ENCODE measurements at places on chromosomes 16 and 17.

DNA sequence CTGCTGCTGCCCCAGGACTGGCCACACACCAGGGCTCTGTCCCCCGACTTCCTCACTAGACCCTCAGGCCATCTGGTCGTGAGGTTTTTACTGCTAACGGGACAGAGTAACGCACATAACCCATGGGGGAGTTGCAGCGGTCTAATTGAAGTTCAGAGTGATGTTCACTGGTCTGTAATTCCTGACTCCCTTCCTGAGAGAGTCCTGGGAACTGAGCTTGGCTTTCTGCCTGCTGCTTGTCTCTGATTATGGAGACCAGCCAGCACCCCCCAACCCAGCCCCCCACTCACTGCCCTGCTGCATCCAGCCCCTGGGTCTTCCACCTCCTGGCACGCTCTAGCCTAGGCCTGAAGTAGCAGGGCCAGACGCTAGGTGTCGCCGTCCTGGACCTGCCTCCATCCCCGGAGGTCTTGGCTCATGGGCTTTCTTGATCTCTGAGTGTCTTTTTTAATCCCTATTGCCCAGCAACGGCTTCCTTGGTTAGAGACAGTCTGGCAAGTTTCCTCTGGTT lies 192.9 kb downstream of the CCDC182 start:
- DNase-seq, result peak; percentile 98

DNA sequence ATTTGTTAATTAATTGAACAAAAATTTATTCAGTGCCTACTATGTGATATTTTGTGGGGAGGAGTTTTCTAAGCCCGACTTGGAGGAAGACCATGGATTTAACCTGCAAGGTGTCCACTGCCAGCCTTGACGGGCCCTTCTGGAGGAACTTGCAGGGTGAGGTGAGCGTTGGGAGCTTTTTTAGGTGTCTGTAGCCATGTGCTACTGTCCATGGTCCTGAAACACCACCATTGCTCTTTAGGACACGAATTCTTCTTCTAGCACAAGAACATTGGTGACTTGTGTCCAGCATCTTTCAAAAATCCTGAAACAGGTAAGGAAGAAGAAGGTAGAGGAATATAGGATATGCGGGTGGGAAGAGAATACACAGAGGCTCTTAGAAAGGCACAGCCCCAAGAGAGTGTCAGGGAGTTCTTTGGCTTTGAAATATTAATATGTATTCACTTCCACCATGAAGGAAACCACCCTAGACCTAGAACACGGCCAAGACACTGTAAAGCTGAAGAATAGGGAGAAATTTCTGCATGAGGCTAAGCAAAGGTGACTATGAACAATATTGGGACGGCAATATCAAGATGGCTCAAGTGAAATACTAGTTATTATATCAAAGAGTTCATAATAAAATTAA lies 27.9 kb upstream of the OR4D1 start:
- DNase-seq, result peak; percentile 25

- no peak for DNase-seq
Observed at GRCh38 chr17:81080019-81080418, 45.1 kb downstream of the BAIAP2 start.

- no peak for DNase-seq
Observed at GRCh38 chr16:81558444-81559175, 114.0 kb downstream of the CMIP start.

- DNase-seq, result peak; percentile 98
Observed at GRCh38 chr17:1627982-1628855, at the start of gene SLC43A2. Gene SLC43A2, minus strand, starts transcription at chr17:1628834. Its CDS starts 960 bp downstream, at chr17:1627874.

- DNase-seq, result no peak
Observed at GRCh38 chr16:1580956-1581355, 30.9 kb downstream of the IFT140 start.

DNA sequence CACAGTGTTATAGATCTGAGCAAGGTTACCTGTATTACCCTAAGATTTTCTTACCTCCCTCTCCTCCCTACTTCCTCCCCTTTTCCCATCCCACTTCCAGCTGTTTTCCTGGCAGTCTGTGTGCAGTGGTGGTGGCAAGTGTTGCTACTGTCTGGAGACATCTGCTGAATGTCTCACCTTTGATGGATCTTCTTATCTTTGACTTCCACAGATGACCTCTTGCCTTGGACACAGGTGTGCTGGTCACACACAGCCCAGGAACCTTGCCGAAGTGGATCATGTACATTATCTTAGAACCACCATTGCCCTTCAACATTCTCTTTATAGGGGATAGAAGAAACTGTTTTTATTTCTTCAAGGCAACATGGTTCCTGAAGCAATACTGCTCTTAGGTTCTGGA lies 245.1 kb downstream of the UTP18 start:
- no peak for DNase-seq

- DNase-seq, result peak; percentile 100
Observed at GRCh38 chr17:34616148-34616547, 36.8 kb downstream of the TMEM132E start.

DNA sequence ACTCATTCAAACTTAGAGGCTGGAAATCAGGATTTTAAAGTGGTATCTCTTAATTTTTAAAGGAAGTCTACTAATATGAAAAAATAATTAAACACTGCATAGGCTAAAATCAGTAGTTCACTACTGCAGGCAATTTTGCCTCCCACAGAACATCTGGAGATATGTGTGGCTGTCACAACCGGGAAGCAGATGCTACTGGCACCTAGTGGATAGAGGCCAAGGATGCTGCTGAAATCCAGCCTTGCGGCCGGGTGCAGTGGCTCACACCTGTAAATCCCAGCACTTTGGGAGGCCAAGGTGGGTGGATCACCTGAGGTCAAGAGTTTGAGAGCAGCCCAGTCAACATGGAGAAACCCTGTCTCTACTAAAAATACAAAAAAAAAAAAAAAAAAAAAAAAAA lies 473.9 kb downstream of the XYLT1 start:
- DNase-seq, result no peak
